Kidney epithelial cell (primary cell): ENCODE measurements at places on chromosomes 1 and 21.

DNA sequence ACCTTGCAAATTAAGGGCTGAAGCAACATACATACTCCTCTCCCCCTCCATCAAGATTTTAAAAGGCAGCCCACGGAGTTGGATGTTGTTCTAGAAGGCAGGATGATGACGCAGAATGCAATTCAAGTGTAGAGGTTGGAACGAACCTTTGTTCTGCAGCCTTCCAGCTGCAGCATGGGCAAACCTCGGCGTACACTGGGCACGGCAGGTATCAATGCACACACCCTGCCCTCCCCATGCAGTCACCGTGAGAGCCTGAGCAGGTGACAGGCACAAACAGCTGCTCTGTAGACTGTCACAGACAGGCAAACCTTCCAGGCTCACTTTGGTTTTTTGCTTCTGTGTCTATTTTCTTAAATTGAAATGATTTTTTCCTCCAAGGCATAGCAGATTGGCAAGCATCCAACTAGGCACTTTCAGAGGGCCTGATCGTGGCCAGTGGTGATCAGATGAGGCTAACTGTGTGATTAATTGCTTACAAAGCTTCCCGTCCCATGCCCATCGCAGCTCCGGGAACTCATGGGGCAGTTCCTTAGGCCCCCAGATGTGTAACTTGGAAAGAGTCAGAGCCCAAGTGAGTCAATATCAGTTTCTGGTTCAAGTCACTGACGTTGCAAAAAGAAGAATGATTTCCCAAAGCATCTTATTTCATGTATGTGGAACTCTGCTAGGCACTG lies 82.3 kb downstream of the ITPKB start:
- DNase-seq: no peak

DNA sequence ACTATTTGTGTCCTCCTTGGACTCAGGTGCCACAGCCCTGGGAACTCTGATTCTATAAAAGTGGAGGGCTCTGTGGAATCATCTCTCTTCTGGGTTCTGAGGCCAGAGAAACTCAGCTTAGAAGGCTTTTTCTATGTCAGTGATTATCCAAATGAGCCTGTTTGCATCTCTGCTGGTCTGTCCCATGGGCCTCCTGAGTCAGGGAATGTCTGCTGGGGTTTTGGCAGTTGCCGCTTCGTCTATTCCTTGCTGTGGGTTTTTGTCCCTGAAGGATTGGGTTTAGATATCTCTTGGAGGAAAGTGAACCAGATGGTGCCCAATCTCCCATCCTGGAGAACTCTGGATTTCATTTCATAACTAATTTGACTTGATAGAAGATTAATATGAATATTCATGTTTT lies 297.6 kb downstream of the HHAT start:
- DNase-seq: no peak

- DNase-seq: no peak
Observed at GRCh38 chr1:18328803-18329202, 151.9 kb upstream of the KLHDC7A start.

DNA sequence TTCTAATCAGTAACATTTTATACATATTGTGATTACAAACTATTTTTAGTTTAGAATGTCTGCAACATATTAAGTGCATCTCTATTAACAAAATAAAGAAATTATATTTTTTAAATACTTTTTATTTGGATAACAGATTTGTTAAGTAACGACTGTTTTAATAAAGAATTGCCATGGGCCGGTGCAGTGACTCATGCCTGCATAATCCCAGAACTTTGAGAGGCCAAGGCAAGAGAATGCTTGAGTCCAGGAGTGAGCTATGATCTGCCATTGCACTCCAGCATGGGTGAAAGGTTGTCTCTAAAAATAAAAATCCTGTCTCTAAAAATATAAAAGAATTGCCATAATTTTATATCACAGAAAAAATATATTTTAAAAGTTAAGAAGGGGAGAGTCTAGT lies 4.1 kb downstream of the LRRIQ3 start:
- no peak for DNase-seq

DNA sequence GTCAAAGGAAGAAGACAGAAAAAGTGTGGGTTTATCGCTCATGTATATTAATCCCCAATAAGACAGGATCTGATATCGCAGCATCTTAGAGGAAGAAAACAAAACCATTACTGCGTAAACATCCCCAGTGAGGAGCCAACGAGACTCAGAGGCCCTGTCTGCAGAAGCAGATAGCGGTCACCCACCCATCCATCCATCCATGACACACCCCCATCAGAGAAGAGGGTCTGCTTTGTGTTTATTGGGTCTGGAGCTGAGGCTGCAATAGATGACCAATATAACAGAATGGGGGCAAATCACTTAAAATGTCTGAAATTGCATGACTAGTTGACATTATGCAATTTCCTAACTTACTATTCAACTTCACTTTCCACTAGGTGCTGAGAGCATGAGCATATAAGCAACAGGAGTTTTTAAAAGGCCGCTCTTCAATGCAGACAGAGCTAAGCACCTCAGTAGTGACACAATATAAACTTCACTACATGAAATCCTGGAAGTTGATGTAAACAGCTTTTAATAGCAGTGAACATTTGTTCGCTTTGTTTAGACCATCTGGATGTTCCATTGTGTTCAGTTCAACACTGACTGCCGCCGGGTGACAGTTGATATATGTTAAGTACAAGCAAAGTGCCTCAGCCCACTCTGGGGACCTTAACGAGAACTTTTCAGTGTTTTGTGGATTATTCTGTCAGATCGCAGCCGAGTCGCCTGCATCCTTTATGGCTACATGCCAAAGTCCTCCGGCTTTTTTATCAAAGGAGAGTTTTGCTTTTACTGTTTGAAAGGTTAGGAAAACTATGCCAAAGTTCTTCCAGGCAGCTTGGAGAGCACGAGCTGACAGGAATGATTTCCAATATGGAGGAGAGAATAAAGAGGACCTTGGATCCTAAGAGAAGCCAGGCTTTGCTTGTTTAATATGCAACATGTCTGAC lies 167.5 kb downstream of the ZNF281 start:
- DNase-seq: no peak

DNA sequence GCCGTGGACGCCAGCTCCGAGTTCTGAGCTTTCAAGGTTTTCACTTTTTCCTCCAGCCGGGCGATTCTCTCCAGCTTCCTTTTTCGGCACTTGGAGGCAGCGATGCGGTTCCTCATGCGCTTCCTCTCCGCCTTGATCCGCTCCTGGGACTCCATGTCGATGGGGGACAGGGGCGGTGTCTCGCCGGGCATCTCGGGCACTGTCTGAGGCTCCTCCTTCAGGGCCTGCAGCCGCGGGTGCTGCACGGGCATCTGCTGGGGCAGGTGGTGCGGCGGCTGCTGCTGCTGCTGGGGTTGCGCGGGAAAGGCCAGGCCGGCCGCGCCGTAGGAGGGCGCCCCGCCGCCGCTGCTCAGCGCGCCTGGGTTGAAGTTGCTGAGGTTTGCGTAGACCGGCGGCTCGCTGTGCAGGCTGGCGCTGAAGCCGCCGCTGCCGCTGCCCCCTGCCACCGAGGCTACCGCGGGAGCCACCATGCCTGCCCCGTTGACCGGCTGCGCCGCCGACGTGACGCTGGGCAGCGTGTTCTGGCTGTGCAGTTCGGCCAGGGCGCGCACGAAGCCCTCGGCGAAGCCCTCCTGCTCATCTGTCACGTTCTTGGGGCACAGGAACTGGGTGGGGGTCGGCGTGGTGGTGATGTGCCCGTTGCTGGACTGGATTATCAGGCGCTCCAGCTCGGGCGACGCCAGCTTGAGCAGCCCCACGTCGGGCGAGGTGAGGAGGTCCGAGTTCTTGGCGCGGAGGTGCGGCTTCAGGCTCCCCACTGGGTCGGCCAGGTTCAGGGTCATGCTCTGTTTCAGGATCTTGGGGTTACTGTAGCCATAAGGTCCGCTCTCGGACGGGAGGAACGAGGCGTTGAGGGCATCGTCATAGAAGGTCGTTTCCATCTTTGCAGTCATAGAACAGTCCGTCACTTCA lies 1.4 kb downstream of the JUN start:
- DNase-seq: no peak

DNA sequence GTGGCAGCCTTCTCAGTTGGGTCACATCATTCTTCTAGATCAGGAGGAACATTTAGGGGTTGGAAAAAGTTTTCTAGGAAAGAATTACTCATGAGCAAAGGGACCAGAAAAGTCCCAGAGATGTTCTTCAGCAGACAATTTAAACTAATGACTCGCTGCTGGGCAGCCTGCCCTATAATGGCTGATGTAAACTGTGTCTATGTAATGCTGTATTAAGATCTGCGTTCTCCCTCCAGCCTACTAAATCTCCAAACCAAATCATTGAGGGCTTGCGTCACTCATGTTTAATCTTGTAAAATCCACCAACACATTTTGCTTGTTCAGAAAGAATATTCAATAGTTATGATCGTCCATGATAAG lies 92.1 kb downstream of the LRRC8C start:
- no peak for DNase-seq

DNA sequence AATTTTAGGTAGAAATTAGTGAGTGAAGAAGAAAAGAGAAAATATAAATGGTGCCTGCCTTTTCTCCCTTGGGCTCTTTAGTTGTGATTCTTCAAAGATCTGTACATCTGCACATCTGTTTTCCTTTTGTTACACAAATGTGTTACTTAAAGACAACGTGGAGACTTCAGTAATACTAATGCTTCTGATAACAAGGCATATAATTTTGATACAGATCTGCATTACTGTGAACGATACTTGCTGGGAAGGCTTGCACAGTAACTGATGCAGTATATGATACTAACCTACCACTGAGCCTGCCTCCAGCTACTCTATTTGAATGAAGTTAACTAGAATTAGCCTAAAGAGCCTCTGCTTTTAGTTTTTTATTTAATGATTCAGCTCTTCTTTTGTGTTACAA lies 244.6 kb downstream of the COL11A1 start:
- DNase-seq: no peak

DNA sequence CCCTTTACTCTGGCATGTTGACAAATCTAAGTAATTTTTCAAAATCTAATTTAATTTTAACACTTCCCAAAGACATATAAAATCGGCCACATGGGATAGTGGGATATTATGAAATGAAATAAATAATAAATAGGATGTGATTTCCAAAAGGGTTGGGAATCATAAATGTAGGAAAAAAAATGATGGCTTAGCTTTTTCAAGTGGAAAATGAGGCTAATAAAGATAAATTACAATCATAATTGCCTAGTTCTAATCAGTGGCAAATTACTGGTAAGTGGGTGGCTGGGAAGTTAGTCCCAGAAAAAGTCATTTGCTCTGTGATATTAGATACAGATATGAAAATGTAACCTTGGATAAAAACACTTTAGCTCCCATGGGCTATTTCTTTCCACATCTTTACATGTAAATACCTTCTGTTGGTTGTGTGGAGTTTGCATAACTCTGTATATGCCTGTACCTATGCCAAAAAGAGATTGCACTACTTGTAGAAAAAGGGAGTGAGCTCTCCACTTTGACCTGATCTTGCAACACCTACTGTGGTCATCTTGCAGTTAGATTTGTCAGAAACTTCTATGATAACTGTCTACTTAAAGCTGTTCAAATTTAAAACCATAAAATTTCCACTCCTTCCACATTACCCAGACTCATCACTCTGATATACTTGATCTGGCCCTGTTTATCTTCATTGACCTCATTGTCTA lies 284.6 kb upstream of the KAZN start:
- no peak for DNase-seq

- DNase-seq: no peak
Observed at GRCh38 chr1:1670866-1671265, 12.1 kb upstream of the CDK11B start.
